CD4-positive, CD25-positive, alpha-beta regulatory T cell (primary cell): ENCODE measurements at places on chromosomes 2 and 18. TPM values are rescaled to one million over a fixed set of nuclear protein-coding genes. Genes with fewer than 3 reads are reported as not detected.
A peak's percentile ranks its signal among the peaks of the same experiment; 100 is the strongest.

HAAO gene
- total RNA-seq = not detected

CKAP2L gene
- 3.4 TPM for total RNA-seq

SPATA3 gene
- 0.72 TPM for total RNA-seq

RAB17 gene
- total RNA-seq = not detected

EFR3B gene
- 0.10 TPM for total RNA-seq

SLC23A3 gene
- 1.3 TPM for total RNA-seq

DNER gene
- not detected for total RNA-seq

- no peak for DNase-seq
Measured at GRCh38 chr2:143684551-143685320, 555.5 kb downstream of the ARHGAP15 start.

DNA sequence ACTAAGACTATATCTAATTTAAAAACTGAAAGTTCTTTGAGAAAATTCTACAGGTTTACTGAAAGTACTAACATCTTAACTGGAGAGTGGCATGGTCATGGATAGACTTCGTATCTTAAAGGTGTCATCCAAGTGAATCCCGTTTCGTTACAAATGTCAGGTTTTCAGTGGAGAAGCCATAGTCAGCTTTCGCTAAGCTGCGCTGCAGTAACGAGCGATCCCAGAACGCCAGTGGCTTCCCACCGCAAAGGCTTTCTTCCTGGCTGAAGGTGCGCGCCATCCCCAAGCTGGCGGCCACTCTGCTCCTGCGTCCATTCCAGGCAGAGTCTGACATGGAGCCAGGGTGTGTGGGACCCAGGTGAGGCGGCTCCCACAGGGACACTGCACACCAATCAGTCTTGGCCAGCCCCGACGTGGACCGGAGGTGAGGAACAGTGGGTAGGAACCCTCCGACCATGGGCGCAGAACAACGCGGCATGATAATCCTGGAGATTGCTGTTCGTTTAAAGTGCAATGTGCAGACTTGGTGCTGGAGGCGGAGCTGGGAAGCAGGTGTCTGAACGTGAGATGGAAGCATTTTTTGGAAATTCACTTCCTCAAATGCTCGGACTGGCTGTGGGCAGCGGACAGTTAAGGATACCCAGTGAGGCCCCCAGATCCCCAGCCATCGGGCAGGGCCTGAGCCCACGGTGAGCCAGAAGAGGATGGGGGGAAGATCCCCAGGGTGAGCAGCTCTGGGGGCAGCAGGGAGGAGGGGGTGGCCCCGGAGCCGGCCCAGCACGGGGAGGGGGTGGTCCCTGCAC is 27.8 kb upstream of the KCNG2 start:
- DNase-seq = no peak

DNA sequence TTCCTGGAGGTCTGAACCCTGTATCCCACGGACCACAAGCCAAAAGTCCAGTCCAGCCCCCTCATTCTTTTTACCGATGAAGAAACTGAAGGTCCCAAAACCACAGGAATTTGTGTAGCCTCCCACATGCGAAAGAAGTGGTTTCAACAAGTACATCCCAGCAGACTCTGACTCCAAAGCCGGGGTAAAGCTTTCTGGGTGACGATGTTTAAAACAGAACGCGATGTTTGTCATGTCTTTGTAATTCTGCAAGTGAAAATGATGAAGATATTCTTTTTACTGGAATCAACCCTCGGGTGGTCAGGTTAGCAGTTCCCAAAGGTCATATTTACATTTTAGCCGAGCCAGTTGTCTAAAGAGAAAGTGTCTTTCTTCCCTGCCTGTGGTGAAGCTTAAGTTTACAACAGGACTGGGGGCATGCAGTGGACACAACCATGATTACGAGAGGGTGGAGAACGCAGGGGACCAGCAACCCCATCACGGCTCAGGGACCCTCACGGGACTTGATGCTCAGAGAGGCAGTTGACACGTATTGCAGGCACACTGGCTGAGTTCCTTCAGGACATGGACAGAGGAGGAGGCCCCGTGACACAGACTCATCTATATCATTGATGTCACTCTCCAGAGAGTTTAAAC is 17.8 kb upstream of the TMEM131 start:
- DNase-seq = no peak

- DNase-seq = no peak
Measured at GRCh38 chr18:35050705-35051195, 9.5 kb downstream of the MAPRE2 start.

DNA sequence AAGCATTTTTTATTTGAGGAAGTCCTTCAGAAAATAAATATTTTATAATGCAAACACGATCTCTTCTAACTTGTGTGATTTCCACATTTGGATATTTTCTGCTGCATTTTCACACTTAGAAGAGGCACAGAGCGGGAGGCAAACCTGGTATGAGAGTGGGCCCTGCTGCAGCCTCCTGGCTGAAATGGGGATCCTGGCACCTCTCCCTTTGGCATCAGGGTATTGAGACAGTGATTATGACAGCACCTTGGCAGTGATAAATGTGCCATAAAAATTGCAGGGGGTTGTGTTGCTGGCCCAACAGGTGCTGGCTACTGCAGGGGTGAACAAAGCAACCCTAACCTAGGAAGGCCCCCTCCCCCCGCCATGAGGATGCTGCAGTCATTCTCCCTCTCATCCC is 128.6 kb downstream of the TSN start:
- no peak for DNase-seq

DNA sequence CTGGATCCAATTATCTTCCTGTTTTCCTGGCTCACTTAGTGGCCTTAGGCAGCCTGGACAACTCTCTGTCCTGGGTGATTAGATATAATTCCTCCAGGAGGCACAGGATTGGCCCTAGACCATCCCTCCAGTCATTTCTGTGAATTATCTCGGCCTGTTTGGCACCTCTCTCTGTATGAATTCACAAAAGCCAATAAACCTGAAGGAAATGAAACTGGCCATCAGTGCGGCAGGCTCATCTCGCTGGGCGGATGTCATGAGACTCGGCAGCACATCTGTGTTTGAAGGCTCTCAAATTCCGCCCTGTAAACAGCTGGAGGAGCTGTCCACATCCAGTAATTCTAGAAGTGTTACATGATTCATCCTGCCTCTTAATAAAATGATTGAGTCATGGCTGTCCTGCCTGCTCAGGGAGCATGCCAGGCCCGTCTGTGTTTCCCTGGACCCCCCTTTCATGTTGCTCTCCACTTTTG is 38.6 kb downstream of the ACOXL start:
- no peak for DNase-seq

GRCh38 chr2:144354953-144355352 is 165.0 kb downstream of the ZEB2 start:
- DNase-seq = no peak

DNA sequence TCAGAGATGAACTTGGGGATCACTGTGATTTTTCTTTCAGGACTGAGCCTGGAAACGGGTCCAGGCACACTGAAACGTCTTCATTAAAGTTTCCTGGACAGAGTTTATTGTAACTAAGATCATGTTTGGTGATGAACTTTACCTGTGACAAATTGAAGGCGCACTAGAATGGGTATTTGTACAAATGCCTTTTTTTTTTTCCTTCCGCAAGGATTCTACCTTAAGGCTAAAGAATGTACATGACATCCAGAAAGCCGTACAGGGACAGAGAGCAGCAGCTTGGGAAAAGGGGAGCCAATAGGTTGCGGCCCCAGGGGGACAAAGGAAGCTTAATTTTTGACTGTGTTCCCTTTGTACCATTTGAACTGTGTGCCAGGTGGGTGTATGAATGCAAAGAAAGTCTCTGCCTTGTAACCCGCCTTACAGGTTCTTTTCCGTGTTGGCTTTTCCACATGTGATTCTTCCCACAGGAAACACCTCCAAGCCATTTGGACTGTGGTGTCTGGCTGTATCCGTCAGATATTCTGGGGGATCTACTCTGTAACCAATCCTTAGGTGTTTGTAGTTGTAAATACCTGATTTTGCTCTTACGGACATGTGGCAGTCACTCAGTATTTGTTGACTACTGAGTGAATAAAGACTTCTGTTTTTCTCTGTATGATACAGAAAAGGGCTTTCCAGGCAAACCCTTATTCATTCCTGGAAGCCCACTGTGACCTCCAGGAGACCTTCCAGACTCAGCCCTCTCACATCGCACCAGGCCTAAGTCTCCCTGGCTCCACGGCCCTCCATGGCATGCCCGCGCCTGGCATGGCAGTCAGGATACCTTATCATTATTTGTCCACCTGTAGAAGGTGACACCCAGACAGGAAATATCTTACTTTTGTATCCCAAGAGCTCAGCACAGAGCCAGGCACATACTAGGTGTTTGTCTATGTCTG is 1.1 kb downstream of the LRRFIP1 start:
- DNase-seq = no peak

- DNase-seq = no peak
Measured at GRCh38 chr2:7430869-7431641, 513.8 kb downstream of the RNF144A start.

- peak; percentile 29 for DNase-seq
Measured at GRCh38 chr2:85754313-85755095, 713 bp downstream of the ATOH8 start.

DNA sequence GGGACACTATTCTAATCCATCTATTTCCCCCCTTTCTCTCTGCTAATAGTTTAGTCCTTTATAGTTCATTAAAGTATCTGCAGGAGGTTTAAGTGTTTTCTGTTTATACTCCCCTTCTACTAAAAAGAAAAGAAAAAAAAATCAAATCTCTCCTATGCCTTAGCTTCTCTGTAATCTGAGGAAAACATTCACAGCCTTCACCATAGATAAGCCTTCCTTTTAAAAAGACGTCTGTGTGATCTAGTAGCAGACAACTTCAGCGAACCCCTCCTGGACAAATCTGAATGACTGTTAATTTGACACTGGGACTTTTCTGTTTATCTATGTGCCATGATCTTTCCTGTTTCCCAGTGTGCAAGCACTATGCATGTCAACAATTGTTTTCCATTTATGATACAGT is 70.4 kb upstream of the CDH19 start:
- no peak for DNase-seq

- DNase-seq = no peak
Measured at GRCh38 chr2:101148777-101149176, 2.4 kb downstream of the TBC1D8 start.

- DNase-seq = peak; percentile 44
Measured at GRCh38 chr2:28394331-28394877, 1.7 kb downstream of the FOSL2 start.

- no peak for DNase-seq
Measured at GRCh38 chr18:34990597-34990996, 50.6 kb upstream of the MAPRE2 start.

DNA sequence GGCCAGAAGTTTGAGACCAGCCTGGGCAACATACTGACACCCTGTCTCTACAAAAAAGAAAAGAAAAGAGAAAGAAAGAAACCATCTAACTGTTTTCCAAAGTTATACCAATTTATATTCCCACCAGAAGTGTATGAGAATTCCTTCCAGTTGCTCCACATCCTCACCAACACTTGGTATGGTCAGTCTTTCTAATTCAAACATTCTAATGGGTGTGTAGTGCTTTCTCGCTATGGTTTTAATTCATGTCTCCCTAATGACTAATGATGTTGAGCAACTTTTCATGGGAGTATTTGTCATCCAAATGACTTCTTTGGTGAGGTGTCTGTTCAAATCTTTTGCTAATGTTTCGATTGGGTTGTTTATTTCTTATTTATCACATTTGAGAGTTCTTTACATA is 10.5 kb upstream of the B3GNT7 start:
- DNase-seq = no peak

DNA sequence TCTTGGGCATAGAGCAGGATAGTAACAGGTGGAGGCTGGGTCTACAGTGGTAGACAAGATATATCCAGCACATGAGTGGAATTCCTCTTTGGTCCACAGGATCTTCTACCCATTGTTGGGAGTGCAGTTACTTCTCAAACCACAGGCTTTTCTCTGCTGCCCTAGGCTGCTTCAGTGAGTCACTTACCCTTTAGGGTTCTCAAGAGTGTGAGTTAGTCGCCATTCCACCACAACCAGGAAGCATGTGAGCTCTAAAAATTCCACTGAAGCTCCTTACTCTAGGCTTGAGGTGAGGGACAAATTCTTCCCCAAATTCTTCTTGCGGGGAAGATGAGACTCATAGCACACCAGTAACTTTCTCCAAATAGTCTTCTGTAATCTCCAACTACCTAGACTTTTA is 189.4 kb downstream of the PLCL1 start:
- no peak for DNase-seq

DNA sequence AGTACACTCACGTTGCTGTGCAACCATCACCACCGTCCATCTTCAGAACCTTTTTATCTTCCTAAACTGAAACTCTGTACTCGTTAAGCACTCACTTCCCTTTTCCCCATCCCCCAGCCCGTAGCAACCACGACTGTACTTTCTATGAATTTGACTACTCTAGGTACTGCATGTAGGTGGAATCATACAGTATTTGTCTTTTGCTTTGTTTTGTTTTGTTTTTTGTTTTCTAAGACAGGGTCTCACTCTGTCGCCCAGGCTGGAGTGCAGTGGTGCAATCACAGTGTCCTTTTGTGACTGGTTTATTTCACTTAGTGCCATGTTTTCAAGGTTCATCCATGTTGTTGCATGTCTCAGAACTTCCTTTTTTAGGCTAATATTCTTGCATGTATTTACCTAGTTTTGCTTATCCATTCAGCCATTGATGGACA is 7.0 kb upstream of the TYMS start:
- DNase-seq = no peak

DNA sequence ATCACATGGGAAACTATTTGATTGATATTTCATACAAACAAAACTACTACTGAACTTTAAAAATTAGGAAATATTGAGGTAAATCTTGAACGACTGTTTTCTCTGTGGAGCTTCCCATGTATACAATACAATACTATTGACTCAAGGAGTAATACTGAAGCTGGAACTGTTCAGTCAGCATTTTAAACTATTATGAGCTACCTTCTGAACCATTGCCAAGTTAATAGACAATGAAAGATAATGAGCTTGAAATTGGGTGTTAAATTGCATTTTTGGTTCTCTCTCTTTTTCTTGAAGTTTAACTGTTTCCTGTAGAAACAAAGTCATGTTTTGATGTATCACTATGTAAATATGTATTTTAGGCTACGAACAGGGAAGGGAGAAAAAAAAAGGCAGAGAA is 569.2 kb downstream of the ZEB2 start:
- no peak for DNase-seq

DNA sequence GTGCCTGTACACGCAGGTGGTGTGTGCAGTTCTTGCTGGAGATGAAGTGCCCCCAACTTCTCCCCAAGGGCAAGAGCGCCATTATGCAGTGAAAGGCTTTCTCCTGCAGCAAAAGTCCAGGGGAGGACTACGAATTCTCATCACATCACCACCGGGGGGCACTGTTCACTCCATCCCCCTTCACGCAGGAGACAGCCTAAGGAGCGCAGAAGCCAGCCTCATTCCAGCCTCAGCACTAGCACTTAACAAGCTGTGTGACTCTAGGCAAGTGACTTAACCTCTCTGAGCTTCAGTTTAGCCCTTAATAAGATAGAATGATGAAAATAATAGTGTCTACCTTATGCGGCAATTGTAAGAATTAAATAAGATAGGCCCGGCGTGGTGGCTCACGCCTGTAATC is 32.3 kb downstream of the DNMT3A start:
- peak; percentile 73 for DNase-seq

GRCh38 chr2:38568724-38569436 is 33.8 kb downstream of the HNRNPLL start:
- no peak for DNase-seq

DNA sequence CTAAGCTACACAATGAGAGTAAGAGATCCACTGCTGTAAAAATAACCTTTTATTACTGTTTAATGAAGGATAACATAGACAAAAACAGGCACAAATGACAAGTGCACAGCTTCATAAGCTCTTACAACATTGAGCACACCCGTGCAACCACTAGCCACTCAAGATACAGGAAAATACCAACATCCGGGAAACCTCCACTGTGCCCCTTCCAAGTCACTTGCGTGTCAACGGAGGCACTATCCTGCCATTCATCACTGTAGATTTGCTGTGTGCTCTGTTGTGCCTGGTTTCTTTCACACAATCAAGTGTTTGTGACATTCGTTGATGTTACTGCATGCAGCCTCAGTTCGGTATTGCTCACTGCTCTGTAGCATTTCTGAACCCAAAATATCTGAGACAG is 292.9 kb upstream of the MYT1L start:
- DNase-seq = no peak
